ENCODE measurements at places on chromosomes 12 and 14.
A peak's percentile ranks its signal among the peaks of the same experiment; 100 is the strongest.

- no peaks in the 10 kb centered on the region for H3K36me3 ChIP-seq
- H3K4me3 ChIP-seq = peak within 1 kb of the TSS; percentile 58
- peak; percentile 80 for DNase-seq
- peaks cover 21% of the 10 kb centered on the region for H3K27me3 ChIP-seq
- peaks cover 7% of the 10 kb centered on the region for H3K4me1 ChIP-seq
- peak within 1 kb of the TSS; percentile 70 for H3K27ac ChIP-seq
Observed at GRCh38 chr14:94769391-94770250, at the start of gene GSC. GSC (minus strand) TSS chr14:94770113; CDS start chr14:94770015, 98 bp downstream.

- no peaks in the 10 kb centered on the region for H3K27me3 ChIP-seq
- DNase-seq = no peak
- H3K27ac ChIP-seq = no peak overlapping the region
Observed at GRCh38 chr12:57027805-57028153, 11.4 kb upstream of the TAC3 start.

DNA sequence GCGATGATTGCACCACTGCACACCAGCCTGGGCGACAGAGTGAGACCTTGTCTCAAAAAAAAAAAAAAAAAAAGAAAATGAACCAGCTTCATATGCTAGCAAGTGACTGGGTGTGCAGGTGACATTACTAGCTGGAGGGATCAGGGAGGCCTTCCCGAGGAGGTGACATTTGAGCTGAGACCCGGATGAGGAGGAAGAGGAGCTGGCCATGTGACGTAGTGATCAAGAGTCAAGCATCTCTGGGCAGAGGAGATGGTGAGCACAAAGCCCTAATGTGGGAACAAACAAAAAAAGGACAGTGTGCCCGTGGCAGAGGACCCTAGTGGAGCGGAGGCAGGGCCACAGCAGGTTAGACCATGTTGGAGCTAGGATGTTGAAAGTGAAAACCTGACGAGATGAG, 3.5 kb upstream of the PTPN6 start:
- peaks cover 8% of the 10 kb centered on the region for H3K36me3 ChIP-seq
- DNase-seq = no peak
- no peak overlapping the region for H3K27ac ChIP-seq
- no peak overlapping the region for H3K4me3 ChIP-seq
- no peaks in the 10 kb centered on the region for H3K27me3 ChIP-seq
- H3K4me1 ChIP-seq = peaks cover 18% of the 10 kb centered on the region

DNA sequence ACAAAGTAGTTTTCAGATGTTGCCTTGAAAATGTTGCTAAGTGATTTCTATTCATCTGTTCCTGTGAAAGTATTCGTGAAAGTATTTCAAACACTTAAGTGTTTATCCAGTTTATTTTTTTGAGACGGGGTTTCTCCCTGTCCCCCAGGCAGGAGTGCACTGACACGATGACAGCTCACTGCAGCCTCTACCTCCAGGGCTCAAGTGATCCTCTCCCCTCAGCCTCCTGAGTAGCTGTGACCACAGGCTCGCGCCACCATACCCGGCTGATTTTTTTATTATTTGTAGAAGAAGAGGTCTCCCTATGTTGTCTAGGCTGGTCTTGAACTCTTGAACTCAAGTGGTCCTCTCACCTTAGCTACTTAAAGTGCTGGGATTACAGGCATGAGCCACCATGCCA, 1.7 kb downstream of the ZDHHC17 start:
- H3K4me1 ChIP-seq = peaks cover 8% of the 10 kb centered on the region
- no peak for DNase-seq
- no peaks in the 10 kb centered on the region for H3K36me3 ChIP-seq
- H3K27ac ChIP-seq = no peak overlapping the region
- no peaks in the 10 kb centered on the region for H3K27me3 ChIP-seq
- peak overlapping the region; percentile 80 for H3K4me3 ChIP-seq

GRCh38 chr14:103072595-103073366, 11.2 kb upstream of the LBHD2 start:
- no peak for DNase-seq
- no peaks in the 10 kb centered on the region for H3K4me1 ChIP-seq
- no peaks in the 10 kb centered on the region for H3K27me3 ChIP-seq
- no peak overlapping the region for H3K27ac ChIP-seq

DNA sequence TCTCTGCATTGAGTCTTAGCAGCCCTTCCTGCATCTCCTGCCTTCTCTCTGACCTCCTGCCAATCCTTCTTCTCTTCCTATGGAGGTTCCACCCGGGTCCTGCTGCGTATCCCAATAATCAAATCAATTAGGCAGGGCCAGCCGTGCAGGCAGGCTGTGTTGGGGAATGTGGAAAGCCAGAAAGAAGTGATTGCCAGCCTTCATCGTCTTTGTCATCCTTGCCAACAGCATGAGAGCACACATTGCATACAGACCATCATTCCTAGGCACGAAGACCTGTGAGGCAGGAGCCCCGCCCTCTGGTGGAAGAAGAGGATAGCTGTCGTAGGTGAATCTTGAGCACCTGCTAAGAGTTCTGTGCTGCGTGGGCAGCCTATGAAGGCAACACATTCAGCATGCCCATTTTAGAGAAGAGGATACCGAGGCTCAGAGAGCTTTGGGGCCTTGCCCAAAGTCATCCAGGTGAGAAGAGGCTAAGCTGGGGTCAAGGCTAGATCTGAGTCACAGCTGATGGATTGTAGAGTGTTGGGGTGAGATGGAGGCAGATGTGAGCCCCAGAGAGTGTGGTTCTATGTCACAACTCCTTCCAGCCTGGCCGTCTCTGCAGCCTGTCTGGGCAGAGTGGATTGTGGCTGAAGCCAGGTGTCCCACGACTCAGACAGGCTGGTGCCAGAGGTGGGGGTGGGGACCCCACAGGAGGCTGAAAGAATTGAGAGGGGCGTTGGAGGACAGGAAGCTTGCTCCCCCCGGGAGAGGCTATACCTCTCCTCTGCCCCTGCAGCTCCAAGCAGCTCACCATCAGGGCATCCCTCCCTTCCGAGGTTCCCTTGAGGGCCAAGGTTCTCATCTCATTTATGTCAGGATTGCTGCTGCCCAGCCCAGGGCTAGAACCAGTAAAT, 12.7 kb downstream of the C14orf132 start:
- no peak for DNase-seq
- H3K36me3 ChIP-seq = no peaks in the 10 kb centered on the region
- no peak overlapping the region for H3K27ac ChIP-seq
- H3K27me3 ChIP-seq = no peaks in the 10 kb centered on the region
- no peak overlapping the region for H3K4me3 ChIP-seq

DNA sequence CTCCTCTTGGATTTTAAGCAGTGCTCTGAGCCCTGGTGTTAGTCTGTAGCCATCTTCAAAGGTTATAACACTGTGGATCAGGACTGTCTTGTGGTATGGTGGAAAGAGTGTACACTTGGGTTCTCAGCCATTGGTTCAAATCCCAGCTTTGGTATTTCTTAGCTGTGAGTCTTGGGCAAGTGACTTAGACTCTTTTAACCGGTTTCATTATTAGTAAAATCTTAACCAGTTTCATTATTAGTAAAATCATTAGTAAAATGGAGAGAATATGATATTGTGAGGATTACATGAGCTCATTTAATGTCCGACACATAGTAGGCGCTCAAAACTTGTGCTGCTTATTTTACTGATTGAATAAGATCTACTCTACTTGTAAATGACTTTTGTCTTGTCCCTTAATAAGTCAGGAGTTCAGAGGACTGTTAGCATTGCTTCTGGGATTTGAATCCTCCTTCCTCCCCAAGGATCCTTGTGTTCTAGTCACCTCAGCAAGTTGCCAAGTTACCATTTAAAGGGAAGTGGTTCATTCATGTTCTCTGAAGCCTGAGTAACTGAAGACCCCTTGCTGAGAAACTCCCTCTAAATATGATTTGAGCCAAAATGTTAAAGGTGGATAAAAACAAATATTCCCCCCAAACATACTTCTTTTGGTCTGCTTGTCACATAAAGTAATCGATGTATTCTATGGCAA, 12.4 kb downstream of the TTLL5 start:
- no peaks in the 10 kb centered on the region for H3K4me1 ChIP-seq
- no peak overlapping the region for H3K4me3 ChIP-seq
- no peaks in the 10 kb centered on the region for H3K27me3 ChIP-seq
- no peak overlapping the region for H3K27ac ChIP-seq
- DNase-seq = no peak

All from A673 (cell line).